ENCODE measurements at places on chromosomes 6 and 20.

GRCh38 chr6:92826633-92827032, 592.7 kb downstream of the EPHA7 start:
- no peak for DNase-seq

DNA sequence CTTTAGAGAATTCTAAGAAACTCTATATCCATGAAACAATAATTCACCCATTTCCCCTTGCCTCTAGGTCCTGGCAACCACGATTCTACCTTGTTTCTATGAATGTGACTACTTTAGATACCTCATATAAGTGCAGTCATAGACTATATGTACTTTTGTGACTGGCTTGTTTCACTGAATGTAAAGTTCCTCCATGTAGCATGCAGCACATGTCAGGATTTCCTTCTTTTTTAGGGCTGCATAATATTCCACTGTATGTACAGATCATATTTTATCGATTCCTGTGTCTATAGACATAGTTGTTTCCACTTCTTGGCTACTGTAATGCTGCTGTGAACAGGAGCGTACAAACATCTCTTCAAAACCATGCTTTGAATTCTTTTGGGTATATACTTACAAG, 11.7 kb downstream of the EEF1E1 start:
- DNase-seq, result no peak

GRCh38 chr6:154737424-154737823, 4.2 kb downstream of the SCAF8 start:
- DNase-seq, result no peak

DNA sequence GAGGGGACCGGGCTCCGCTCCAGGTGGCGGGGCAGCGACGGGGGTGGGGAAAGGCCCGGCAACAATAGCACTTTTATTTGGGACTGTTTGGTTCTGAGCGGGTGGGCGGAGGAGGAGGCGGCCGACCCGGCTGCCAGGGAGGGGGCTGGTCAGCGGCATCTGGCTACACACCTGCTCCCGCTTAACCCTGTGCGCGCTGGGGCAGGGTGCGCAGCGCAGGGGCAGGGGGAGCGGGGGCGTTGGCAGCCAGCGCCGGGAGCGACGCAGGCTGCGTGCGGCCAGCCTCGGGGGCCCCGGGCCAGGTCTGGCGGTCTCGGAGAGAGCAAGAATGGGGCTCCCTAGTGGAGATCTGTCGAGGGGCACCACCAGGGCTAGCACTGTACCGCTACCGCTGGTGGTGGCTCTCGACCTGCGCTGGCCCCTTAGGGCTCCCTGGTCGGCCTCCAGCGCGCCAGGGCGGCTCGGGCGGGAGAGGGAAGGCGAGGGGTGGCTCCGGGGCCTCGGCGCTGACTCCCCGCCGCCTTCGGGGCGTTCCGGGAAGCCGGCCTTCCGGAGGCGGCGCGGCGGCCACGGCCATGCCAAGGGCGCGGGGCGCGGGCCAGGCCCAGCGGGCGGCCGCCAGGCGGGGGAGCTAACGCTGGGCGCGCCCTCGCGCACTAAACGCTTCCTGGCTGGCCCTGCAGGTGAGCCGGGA, 92.4 kb downstream of the NCR2 start:
- DNase-seq, result no peak

GRCh38 chr6:150865406-150866146, at the start of gene MTHFD1L:
Gene MTHFD1L (plus strand): TSS chr6:150865702. CDS start chr6:150865823, 121 bp downstream.
- DNase-seq, result peak; percentile 60

All from AG04449 (cell line).